ENCODE measurements at places on chromosomes 7 and 10. TPM values are rescaled to one million over a fixed set of nuclear protein-coding genes. Genes with fewer than 3 reads are reported as not detected.

DNA sequence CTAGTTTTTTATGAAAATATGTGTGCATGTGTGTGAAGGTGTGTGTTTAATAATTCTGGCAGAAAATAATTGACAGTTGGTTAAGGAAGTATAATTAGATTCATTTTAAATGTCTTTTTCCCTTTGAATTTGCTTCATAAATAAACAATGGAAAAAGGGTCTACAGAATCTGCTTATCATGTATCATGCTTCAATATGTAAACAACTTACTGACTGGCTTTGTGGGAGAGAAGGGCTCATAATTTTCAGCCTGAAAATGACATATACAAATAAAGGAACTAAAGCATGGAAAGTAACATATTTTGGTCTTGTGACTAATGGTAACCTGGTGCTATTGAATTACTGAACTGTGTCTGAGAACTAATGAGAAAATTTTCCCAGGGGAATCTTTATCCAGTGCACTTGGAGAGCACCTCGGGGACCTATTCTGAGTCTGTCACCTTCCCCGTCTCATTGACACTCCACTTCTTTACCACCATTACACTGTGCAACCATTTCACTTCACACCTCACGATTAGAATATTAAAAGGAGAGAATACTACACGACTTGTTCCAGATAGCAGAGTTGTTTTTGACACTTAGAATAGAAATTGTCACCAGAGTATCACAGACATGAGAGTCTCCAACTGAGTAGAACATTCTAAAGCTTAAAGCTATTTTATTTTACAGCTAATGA lies 298.6 kb downstream of the TFEC start:
- no peaks in the 10 kb centered on the region for H3K27me3 ChIP-seq
- no peaks in the 10 kb centered on the region for H3K36me3 ChIP-seq
- no peak overlapping the region for H3K4me3 ChIP-seq
- H3K27ac ChIP-seq, result no peak overlapping the region

DNA sequence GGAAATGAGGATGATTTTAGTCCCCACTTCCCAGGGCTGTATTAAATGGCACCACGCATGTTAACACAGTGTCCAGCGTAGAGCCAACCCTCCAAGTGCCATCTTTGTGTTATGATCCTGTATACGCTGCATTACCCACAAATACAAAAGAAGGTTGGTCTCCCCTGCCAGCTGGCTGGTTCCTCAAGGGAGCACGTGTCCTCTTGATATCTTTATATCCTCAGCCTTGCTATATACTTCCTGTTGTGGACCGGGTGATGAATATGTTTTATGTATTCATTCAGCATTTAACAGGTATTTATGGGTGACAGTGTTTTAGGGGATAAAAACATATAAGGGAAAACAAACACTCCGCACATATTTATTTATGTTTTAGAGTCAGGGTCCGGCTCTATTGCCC lies 23.2 kb upstream of the PRRT4 start:
- H3K27ac ChIP-seq, result no peak overlapping the region
- H3K4me1 ChIP-seq, result peaks cover 11% of the 10 kb centered on the region
- no peak for DNase-seq
- peaks cover 19% of the 10 kb centered on the region for H3K27me3 ChIP-seq
- no peak overlapping the region for H3K4me3 ChIP-seq

DNA sequence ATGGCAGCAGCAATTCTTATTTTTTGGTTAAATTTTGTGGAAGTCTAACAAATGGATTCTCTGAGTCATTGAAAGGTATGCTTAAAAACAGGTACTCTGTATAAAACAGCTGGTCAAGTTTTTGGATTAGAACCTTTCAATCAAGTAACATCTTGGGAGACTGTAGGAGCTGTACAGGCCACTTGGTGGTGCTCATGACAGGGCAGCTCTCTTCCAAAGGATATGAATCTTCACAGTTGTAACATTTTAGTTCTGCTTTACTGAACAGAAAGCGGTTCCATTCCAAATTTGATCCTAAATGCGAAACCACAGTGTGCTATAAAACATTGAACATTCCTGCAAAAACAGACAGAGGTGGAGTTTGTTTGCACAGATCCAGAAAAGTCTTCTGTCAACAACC lies 44.5 kb upstream of the AGR3 start:
- no peak overlapping the region for H3K27ac ChIP-seq
- no peak for DNase-seq
- H3K36me3 ChIP-seq, result no peaks in the 10 kb centered on the region
- no peaks in the 10 kb centered on the region for H3K27me3 ChIP-seq

Gene VSTM2A
- not detected for total RNA-seq

Gene TMEM176B
- 0.92 TPM for total RNA-seq

DNA sequence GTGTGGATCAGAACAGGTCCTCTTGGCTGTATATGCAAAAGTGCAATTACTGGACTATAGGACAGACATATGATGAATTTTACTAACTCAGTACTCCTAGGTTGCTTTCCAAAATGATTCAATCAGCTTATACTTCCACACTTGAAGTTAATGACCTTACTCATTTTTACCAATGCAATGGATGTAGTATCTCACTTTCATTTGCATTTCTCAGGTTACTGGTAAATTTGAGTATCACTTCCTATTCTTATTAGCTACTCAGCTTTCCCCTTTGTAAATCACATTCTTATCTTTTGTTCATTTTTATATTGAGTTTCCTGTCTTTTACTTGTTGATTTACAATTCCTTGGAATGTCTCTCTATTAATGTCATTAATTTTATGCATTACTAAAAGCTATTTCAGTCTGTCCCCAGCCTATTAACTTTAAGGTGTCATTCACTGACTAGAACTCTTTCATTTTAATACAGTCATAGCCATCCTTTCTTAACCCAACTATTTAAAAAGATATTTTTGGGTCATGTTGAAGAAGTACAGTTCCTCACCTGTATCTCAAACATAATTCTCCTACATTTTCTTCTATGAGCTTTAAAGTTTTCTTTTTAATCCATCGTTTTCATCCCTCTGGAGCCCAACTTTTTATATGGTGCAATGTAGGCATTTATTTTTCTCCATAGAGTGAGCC lies 88.6 kb downstream of the VIM start:
- H3K4me1 ChIP-seq, result no peaks in the 10 kb centered on the region
- H3K27me3 ChIP-seq, result no peaks in the 10 kb centered on the region
- DNase-seq, result no peak
- H3K4me3 ChIP-seq, result no peak overlapping the region

- no peak for DNase-seq
- H3K4me1 ChIP-seq, result peaks cover 25% of the 10 kb centered on the region
- H3K4me3 ChIP-seq, result peak overlapping the region; percentile 71
- no peaks in the 10 kb centered on the region for H3K36me3 ChIP-seq
- peak overlapping the region; percentile 70 for H3K27ac ChIP-seq
- no peaks in the 10 kb centered on the region for H3K27me3 ChIP-seq
Observed at GRCh38 chr10:97687785-97688781, 1.0 kb upstream of the AVPI1 start.

DNA sequence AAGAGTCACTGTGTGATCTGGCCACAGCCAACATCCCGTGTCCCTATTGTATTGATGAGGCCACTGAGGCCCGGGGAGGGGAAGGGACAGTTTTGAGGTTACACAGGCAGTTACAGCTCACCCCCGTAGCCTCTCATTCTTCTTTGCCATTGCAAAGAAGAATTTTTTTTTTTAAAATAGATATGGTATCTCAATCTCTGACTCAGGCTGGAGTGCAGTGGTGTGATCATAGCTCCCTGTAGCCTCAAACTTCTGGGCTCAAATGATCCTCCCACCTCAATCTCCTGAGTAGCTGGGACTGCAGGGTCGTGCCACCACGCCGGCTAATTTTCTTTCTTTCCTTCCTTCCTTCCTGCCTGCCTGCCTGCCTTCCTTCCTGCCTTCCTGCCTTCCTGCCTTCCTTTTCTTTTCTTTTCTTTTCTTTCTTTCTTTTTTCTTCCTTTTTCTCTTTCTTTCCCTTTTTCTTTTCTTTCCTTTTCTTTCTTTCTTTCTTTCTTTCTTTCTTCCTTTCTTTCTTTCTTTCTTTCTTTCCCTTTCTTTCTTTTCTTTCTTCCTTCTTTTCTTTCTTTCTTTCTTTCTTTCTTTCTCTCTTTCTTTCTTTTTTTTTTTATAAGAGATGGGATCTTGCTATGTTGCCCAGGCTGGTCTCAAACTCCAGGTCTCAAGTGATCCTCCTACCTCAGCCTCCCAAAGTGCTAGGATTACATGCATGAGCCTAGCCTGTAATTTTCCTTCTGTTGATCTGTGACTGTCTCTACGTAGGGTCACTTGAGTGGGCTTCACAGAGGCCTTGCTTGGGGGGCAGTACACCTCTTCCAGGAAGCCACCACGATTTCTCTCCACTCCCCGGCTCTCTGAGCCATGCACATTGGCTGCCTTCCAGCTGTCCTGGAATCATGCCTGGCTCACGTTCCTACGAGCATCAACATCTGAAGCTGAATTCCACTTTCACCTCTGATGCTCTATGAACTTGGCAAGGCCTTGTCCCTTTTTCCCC lies 31.3 kb downstream of the TMEM270 start:
- no peak for DNase-seq
- H3K4me1 ChIP-seq, result no peaks in the 10 kb centered on the region
- no peak overlapping the region for H3K4me3 ChIP-seq
- peaks cover 39% of the 10 kb centered on the region for H3K27me3 ChIP-seq
- H3K27ac ChIP-seq, result no peak overlapping the region

Gene PKD2L1
- not detected for total RNA-seq

Gene WDR86
- total RNA-seq, result 7.2 TPM

GRCh38 chr10:127925471-127926207 lies 18.7 kb downstream of the PTPRE start:
- no peak overlapping the region for H3K4me3 ChIP-seq
- H3K27ac ChIP-seq, result no peak overlapping the region
- H3K27me3 ChIP-seq, result no peaks in the 10 kb centered on the region
- no peak for DNase-seq
- no peaks in the 10 kb centered on the region for H3K4me1 ChIP-seq

- no peaks in the 10 kb centered on the region for H3K27me3 ChIP-seq
- DNase-seq, result no peak
- H3K4me3 ChIP-seq, result no peak overlapping the region
- H3K4me1 ChIP-seq, result no peaks in the 10 kb centered on the region
Observed at GRCh38 chr10:34101001-34101400, 714.1 kb downstream of the PARD3 start.

GRCh38 chr10:58275261-58275660 lies 6.3 kb downstream of the CISD1 start:
- no peak overlapping the region for H3K4me3 ChIP-seq
- peaks cover 8% of the 10 kb centered on the region for H3K36me3 ChIP-seq
- peaks cover 1% of the 10 kb centered on the region for H3K4me1 ChIP-seq
- no peak for DNase-seq
- no peak overlapping the region for H3K27ac ChIP-seq

DNA sequence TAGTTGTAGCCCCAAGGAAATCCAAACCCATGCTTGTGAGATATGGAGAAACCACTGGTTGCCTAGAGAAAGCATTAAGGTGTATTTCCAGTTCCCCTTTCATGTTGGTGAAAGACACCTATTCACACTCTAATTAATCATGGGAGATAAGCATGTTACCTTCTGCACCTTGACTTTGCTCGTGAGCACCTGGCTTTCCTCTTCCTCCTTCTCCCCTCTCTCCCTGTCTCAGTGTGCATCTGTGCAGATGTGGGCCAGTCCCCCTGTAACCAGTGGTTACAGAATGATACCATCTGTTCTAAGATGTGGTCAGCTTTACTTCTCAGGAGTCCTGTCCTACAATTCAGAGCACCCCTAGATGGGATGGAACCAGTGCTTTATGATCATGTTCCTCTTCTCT lies 160.6 kb downstream of the LCOR start:
- H3K4me3 ChIP-seq, result no peak overlapping the region
- no peak overlapping the region for H3K27ac ChIP-seq
- no peak for DNase-seq
- no peaks in the 10 kb centered on the region for H3K4me1 ChIP-seq
- no peaks in the 10 kb centered on the region for H3K36me3 ChIP-seq

Gene CRPPA
- 1.4 TPM for total RNA-seq

Gene BUD23
- total RNA-seq, result 66.9 TPM

Gene ARL3
- total RNA-seq, result 2.7 TPM

- no peak for DNase-seq
- H3K4me3 ChIP-seq, result no peak overlapping the region
- no peaks in the 10 kb centered on the region for H3K36me3 ChIP-seq
- no peak overlapping the region for H3K27ac ChIP-seq
- peaks cover 15% of the 10 kb centered on the region for H3K27me3 ChIP-seq
- H3K4me1 ChIP-seq, result no peaks in the 10 kb centered on the region
Observed at GRCh38 chr7:108147031-108147563, 16.9 kb upstream of the LAMB4 start.

GRCh38 chr10:5945561-5946418 lies 31.6 kb downstream of the IL15RA start:
- no peaks in the 10 kb centered on the region for H3K4me1 ChIP-seq
- H3K4me3 ChIP-seq, result no peak overlapping the region
- no peaks in the 10 kb centered on the region for H3K27me3 ChIP-seq

DNA sequence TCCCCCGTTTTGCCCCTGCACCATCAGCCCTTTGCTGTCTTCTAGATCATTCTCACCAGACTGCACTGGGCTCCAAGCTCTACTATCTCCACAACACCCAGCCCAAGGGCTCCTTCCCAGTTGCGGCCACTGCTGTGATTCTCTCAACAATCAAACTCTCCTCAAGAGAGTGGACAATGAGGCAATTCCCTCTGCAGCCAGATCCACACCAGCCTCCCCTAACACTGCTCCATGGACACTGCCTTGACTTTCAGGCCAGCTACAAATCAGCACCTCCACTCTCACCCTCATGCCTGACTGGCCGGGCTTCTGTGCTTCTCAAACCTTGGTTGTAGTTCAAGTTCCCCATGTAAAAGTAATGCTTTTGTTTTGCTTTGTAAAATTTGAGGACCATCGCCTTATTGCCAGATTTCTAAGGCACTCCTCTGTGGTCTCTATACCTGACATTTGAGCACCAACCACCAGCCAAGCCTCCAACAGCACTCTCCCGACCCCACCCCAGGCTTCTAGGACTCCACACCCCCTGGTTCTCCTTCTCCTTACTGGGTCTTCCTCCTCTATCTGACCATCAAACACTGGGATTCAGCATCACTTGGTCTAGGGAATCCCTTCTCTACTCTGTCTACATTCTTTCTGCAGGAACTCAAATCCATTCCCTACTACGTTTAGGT lies 45.4 kb downstream of the PPIF start:
- no peaks in the 10 kb centered on the region for H3K4me1 ChIP-seq
- H3K36me3 ChIP-seq, result no peaks in the 10 kb centered on the region
- no peak overlapping the region for H3K4me3 ChIP-seq
- H3K27ac ChIP-seq, result no peak overlapping the region

Gene PROSER2
- 4.0 TPM for total RNA-seq

DNA sequence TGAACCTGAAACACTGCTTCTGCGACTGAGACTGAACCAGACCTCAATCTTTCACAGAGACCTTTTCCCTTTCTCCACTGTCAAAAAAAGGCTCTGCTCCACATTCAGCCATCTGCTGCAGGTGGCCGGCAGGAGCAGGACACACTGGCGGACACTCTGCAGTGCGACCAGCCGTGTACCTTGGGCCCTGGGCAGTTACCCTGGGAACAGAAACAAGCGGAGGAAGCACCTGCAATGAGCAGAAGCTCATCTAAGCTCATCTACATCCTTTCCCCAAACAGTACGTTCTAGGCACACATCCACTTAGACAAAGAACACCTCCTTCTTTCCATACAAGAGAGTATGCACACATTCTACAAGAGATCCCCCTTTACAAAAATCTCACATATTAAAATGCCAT lies 22.8 kb downstream of the VOPP1 start:
- peaks cover 71% of the 10 kb centered on the region for H3K4me1 ChIP-seq
- H3K27ac ChIP-seq, result no peak overlapping the region
- H3K27me3 ChIP-seq, result no peaks in the 10 kb centered on the region
- no peak for DNase-seq
- peaks cover 7% of the 10 kb centered on the region for H3K36me3 ChIP-seq
